ENCODE measurements at places on chromosomes 5 and 9.
A peak's percentile ranks its signal among the peaks of the same experiment; 100 is the strongest.

DNA sequence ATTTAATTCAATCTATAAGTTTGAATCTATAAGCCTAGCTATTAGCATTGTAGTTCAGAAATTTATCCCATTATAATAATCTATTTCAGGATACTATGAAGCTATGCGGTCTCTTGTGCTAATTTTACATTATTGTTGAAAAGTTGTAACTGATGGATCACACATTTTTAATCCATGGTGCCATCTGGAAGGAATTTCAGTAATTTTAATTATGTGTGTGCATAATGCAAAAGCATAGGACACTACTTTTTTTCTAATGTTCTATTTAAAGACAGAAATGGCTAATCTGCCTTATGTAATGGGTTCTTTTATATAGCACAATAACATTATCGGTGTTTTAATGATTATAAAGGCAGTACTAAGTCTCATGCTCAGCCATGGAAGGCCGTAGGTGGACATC, 90.6 kb downstream of the HOMER1 start:
- no peak for DNase-seq

GRCh38 chr5:130795037-130795436, 370.0 kb downstream of the HINT1 start:
- DNase-seq: no peak

DNA sequence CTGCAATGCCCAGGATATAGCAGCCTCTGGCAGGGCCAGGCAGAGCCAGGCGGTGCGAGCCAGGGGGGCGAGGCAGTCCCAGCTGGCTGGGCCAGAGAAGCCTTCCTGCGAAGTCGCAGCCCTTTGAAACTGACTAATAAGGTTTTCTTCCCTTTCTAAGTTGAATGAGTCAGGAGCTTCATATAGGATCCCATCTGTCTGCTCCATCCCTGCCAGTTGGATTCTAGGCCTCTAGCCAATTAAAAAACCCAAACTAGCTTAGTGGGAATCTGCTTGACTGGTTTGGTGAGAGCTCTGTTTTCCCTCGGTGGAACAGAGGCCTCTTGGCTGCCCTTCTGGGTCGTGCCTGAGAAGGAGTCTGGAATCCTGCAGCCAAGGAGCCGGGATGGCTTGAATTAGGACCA, 70.1 kb upstream of the RAPGEF1 start:
- no peak for DNase-seq

DNA sequence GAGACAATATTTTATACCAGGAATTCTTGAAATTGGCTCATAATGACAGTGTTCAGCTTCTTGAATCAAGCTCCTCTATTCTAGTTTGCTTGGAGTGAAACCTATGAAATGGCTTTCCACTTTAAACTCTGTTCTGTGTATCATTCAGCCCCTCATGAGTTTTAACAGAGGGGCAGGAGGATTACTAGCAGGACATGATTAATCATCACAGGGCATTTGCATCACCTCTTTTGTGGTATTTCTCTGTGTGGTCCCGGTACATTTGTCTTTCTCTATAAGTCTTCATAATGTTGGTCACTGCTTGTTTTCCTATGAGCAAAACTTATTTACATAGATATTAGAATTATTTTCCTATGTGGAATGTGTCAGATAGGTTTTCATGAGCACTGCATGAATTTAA, 21.2 kb downstream of the CAST start:
- no peak for DNase-seq

- DNase-seq: no peak
These were observed 60.5 kb downstream of the GLDC start for GRCh38 chr9:6584881-6585597.

- DNase-seq: no peak
These were observed 223.3 kb downstream of the MEF2C start for GRCh38 chr5:88659529-88660263.

DNA sequence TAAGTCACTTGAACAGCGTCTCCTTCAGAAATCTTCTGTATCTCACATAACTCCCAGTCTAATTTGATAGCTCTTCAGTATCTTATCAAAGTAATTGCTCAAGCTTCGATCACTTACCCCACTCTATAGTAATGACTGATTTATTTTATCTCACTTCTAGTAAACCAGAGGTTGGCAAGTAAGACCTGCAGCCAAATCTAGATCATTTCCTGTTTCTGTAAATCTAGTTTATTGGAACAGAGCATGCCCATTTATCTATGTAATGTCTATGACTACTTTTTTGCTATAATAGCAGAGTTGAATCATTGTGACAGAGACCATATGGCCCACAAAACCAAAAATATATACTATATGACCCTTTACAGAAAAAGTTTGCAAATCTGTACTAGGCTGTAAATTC, 40.1 kb downstream of the TSSK1B start:
- no peak for DNase-seq

GRCh38 chr5:149372076-149372795, 6.9 kb downstream of the IL17B start:
- no peak for DNase-seq

DNA sequence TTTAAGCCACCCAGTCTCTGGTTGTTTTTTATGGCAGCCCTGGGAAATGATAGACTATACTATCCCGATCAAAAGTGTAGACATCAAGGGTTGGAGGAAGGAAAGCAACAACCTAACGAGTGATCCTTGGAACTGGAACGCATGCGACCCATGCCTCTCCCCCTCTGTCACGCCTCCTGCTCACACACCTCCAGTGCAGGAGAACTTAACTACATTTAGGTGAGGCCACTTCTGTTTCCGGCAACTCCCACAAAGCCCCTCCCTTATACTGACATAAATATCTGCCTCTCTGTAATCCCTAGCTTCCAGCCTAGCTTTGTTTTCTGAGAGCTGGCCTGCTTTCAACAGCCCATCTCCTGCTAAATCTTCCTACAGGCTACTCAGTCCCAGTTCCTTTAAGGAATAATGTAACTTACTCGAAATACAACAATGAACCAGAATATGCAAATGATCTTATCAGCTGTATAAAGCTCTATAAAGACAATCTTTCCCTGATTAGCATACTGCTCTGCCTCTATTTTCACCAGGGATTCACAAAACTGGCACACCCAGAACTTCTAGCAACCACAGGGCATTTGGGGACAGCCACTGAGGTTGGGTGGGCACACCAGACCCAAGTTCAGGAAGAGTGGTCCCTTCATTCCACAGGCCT, 73.9 kb downstream of the GABBR2 start:
- DNase-seq: no peak

- DNase-seq: no peak
These were observed 180.2 kb upstream of the FBXL17 start for GRCh38 chr5:108562205-108562454.

DNA sequence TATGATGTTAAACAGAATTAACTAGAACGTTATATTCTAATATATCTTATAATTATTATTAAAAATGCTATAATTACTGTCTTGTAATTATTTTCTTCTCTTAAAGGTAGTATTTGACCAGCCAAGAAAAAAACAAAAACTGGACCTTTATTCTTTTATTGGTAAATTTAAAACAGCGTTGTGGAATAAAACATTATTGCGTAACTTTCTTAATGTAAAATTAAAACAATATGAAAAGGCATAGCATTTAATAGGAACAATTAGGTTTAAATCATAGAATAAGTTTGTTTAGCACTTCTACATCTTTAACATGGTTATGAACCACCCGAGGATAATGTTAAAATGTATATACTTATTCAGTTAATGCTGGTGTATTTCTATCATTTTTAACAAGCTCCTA, 574.5 kb upstream of the CDH18 start:
- DNase-seq: no peak

GRCh38 chr5:136375920-136376319, 10.6 kb upstream of the TRPC7 start:
- DNase-seq: no peak

DNA sequence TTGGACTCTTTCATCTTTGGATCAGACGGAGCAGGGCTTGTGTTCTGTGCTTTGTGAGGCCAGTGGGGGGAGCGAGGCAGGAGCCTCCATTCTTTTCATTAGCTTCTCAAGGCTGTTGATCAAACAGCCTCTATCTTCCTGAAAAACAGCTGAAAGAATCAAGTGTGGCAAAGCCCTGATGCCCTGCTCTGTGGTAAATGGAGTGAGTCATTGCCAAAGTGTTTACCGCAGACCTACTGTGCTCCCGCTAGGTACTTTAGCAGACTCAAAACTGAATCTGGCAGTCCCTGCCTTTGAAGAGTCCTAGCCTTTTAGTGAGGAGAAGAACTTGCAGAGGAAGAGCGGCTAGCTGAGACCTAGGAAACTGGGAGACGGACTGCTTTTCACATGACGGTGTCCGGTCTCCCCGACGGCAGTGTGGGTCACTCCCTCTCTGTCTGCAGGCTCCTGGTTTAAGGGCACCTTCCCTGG, 3.3 kb downstream of the ANKRD33B start:
- DNase-seq: no peak

- peak; percentile 27 for DNase-seq
These were observed 118.8 kb downstream of the CDC42SE2 start for GRCh38 chr5:131382407-131383395.

DNA sequence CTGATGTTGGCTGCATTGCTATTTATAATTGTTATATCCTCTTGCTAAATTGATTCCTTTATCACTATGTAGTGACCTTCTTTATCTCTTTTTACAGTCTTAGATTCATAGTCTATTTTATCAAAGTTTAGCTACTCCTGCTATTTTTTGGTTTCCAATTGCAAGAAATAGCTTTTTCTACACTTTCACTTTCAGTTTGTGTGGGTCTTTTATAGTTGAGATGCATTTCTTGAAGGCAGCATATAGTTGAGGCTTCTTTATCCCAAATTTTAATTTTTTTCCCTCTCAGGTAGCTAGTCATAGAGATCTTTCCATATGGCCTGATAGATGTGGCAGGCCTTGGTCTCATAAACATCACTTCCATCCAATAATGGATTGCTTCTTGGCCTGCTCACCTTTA, 228.5 kb downstream of the COMMD10 start:
- DNase-seq: no peak

DNA sequence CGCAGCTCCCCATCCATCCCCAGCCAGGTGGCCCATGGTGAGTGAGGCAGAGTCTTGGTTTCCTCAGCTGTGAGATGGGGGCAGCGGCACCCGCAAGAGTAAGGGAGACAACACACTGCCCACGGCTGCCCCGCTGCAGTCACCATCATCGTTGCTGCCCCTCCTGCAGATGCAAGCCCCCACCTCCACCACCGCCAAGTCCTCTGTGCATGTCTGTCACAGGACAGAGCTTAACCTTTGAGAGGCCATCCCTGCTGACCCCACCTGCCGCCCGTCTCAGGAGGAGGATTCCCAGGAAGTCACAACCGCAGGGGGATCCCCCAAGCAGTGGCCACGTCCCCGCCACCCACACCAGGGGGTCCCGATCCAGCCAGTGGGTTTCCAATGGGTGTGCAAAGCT, 113.7 kb downstream of the VAV2 start:
- DNase-seq: no peak

DNA sequence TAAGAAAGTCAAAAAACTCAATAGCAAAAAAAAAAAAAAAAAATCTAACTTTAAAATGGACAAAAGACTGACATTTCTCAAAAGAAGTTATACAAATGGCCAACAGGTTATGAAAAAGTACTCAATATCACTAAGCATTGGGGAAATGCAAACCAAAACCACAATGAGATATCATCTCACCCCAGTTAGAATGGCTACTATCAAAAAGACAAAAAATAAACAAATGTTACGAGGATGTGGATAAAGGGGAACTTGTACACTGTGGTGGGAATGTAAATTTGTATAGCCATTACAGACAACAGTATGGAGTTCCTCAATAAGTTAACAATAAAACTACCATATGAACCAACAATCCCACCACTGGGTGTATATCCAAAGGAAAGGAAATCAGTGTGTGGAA, 37.2 kb downstream of the ENC1 start:
- DNase-seq: no peak

GRCh38 chr5:168771678-168772077, 192.5 kb upstream of the PANK3 start:
- no peak for DNase-seq

DNA sequence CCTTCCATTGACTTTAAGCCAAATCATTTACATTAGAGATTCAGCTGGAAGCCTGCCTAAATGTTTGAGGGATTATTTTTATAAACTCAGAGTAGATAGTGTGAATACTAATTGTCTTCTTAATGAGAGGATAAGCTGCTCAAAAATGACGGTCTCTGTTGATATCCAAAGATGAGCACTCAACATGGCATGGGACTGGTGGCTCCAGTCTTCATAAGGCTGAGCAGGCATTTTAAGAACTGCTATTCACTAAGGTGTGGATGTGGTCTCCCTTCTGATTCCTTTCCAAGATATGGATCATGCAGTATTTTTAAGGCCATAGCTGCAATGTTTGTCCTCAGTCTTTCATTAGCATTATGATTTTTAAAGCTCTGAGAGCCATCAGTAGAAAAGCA, 377.5 kb upstream of the RIOK2 start:
- DNase-seq: no peak

Measured in 8988T (cell line).